ENCODE measurements at places on chromosomes 16 and 17.

DNA sequence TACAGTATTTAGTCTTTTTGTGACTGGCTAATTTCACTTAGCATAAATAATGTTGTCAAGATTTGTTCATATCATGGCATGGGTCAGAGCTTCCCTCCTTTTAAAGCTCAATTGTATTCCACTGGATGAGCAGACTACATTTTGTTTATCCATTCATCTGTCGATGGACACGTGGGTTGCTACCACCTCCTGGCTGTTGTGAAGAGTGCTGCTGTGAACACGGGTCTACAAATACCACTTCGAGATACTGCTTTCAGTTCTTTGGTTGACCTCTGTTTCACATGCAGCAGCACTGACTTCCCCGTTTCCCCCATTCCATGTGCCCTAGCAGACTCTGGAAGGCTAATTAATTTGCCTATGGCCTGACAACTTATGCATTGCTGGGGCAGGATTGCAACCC is 285.4 kb downstream of the SHISA9 start:
- peak; percentile 14 for DNase-seq

- DNase-seq = no peak
Measured at GRCh38 chr16:73553941-73554660, 506.2 kb upstream of the ZFHX3 start.

DNA sequence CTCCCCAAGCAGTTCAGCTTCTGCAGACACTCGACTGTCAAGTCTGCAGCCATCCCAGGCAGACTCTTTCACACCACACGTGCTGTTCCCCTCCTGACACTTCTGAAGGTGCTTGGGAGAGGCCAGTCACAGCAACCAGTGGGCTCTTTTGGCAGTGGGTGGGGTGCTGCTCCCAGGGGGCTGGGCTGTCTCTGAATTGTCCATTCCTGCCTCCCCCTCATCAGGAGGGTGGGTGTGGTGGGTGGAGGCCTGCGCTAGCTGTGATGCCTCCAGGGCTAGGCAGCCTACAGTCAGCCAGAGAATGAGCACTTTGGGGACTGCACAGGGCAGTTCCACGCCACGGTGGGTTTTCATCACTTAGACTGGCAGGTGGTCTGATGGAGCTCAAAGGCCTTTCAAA is 10.3 kb downstream of the STARD3 start:
- DNase-seq = no peak

- no peak for DNase-seq
Measured at GRCh38 chr16:54651440-54652195, 279.0 kb upstream of the IRX5 start.

DNA sequence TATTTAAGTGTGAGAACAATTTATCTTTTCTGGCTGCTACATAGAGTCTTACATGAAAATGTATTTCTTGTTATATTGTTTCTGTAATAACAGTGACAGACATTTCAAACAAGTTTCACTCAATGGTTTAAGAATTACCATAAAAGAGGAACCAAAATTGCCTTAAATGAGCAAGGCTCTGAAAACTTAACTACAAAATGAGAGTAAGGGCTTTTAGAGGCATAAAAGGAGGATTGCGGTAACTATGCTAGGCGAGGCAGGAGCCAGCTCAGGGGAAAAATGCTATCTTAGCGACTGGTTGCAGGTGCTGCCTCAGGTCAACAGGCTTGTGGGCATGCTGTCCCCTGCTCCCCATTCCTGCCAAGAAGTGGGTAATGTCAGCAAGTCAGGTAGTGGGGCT is 81.7 kb upstream of the MSI2 start:
- DNase-seq = no peak

GRCh38 chr17:49738456-49739163 is 25.3 kb downstream of the FAM117A start:
- DNase-seq = no peak

GRCh38 chr16:29791845-29792807 is 1.6 kb downstream of the KIF22 start:
- DNase-seq = no peak

GRCh38 chr17:15516150-15516549 is 47.1 kb downstream of the TVP23C start:
- no peak for DNase-seq

DNA sequence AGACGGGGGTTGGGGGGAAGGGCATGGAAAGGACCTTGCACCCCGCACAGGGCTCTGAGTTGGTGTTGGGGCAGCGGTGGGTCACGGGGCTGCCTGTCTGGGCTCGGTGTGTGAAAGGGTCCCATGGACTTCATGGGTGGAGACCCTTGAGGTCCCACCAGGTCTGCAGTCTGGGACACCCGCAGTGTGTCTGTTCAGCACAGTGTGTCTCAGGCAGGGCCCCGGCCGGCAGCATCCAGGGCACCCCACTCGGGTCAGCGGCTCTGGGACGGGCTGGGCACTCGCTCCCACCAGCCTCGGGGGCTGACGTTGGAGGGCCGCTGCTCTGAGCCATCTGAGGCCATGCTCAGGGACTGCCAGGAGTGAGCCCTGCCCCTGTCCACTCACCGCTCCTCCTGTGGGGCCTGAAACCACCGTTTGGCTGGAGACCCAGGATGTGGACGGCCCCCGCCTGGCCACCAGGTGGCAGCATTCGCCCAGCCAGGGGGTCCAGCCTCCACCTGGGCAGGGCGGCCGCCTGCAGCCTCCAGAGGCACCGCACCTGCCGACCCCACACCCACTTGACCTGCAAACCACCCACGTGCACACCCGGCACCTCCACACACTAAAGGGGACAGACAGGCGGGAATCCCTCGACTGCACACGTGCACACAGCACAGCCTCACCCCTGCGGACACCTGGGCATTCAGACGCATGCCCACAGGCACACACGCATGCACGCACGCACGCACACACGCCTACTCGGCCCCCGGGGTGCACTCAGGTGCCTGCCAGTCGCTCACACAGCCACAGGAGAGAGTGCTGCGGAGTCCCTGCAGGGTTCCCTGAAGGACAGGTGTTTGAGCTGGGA is 10.1 kb upstream of the ZFPM1 start:
- peak; percentile 76 for DNase-seq

- DNase-seq = peak; percentile 42
Measured at GRCh38 chr16:53358884-53359283, 75.4 kb upstream of the RBL2 start.

GRCh38 chr17:33802349-33803198 is 452.5 kb upstream of the CCL2 start:
- no peak for DNase-seq

DNA sequence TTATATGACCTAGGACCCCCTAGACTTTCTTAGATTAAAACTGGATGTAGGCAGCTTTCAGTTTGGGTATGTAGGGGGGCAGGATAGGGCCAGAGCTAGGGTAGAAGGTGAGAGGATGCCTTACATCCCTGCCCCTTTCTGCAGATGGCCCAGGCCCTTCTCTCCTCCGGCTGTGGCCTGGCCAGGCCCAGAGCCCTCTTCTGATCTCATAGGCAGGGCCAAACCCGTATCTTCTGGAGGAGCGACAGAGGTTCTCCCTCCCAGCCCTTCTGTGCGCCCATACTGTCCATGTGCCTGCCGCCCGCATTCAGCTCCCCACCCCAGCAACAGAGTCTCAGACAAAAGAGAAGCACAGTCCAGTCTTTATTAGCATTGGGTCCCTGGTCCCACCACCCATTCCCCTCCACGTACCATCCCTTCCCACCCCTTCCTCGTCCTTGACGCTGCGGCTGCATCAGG is 2.0 kb upstream of the TSPOAP1 start:
- DNase-seq = peak; percentile 61

GRCh38 chr17:10062691-10063385 is 135.6 kb downstream of the GAS7 start:
- DNase-seq = no peak

GRCh38 chr17:4074831-4075495 is 67.9 kb downstream of the ZZEF1 start:
- DNase-seq = peak; percentile 62

DNA sequence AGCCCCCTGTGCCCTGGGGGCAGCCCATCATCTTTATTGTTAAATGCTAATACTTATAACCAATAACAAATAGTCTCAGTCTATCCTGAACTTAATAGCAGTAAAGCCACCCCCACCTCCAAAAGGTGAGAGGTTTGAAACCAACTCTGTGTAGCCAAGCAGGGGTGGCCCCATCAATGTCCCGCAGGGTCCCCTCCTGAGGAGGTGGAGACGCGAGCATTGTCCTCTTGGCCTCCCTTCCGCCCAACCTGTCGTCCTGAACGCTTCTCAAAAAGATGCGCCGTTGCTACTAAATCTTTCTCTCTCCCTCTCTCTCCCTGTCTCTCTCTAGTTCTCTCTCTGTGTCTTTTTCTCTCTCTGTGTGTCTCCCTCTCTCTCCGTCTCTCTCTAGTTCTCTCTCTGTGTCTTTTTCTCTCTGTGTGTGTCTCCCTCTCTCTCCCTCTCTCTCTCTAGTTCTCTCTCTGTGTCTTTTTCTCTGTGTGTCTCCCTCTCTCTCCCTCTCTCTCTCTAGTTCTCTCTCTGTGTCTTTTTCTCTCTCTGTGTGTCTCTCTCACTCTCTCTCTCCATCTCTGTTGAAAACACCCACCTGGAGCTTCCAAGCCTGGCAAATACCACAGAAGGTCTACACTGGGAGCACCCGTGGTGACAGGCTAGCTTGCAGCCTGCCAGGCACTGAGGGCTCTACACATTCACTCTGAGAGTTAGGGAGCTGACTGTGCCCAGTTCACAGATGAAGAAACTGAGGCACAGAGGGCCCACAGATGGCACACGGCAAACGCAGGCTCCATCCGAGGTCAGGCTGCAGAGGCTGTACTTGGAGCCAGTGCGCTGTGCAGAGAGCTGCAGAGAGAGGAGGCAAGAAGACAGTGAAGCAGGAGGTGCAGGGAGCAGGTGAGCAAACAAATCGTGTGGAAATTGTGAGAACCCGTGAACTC is 185.9 kb downstream of the C16orf95 start:
- DNase-seq = no peak

DNA sequence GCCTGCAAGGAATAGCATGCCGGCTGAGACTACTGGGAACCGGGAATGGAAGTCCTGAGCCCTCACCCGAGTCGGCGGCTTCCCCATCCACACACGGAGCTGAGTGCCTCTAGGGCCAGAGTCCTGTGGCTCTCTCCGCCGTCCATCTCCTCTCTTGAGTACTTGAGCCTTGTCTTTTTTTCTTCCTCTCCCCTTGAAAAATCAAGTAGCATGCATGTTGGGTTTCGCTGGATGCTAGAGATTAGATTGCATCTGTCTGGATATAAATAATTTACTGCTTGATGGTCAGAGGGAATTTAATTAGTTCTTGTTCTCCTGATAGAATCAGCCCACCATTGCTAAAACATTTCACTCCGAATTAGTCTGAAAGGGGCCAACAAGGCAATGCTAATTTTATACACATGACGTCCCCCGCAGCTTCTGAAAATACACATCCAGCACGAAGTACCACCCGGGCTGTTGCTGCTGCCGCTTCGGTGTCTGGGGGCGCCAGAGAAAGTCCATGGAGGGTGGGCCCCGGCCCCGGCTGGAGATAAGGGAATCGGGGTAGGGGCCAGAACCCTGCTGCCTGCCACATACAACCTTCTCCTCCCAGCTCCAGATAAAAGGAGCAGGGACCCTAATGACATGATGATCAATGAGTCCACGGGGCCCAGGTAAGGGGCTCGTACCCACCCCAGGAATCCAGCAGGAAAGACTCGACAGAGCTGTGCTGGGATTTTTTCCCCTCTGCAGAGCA is 48.5 kb downstream of the RBFOX3 start:
- no peak for DNase-seq

GRCh38 chr16:9256196-9256595 is 164.8 kb downstream of the HAPSTR1 start:
- peak; percentile 70 for DNase-seq

GRCh38 chr17:20008242-20009051 is 712 bp upstream of the SPECC1 start:
- no peak for DNase-seq

DNA sequence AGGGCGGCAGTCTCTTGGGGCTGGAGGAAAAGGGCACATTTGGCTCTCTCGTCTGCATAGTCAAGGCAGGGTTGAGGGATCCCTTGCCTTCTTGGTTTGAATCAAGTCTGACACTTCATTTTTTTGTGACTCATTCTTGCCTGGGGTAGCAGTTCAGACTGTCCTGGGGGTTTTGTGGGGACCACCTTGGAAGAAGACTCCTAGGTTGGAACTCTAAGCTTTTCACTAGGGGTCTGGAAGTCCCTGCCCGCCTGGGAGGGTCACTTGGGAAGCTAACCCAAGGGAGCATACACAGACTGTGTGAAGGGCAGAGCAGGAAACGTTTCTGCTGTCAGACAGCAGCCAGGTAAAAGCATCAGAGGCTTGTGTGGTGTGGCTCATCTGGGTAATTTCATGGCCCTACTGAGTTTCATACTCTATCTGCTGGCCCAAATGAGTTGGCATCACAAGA is 11.3 kb downstream of the YPEL2 start:
- no peak for DNase-seq

DNA sequence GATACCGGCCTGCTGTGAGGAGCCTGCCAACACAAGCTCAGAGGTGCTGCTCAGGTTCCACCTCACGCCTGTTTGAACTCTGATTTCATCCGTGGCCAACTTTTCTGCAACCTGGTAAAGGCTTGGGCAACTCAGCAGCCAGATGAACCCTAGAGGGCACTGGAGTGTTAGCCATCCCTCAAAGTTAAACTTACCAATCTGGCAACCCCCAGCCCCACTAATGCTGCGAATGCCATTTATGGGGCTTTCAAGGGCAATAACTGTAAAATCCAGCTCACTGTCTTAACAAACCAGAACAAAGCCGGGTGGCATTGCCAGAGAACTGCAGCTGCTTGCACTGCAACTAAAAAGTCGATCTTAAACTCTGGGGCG is 105.5 kb downstream of the AXIN2 start:
- DNase-seq = peak; percentile 8

DNA sequence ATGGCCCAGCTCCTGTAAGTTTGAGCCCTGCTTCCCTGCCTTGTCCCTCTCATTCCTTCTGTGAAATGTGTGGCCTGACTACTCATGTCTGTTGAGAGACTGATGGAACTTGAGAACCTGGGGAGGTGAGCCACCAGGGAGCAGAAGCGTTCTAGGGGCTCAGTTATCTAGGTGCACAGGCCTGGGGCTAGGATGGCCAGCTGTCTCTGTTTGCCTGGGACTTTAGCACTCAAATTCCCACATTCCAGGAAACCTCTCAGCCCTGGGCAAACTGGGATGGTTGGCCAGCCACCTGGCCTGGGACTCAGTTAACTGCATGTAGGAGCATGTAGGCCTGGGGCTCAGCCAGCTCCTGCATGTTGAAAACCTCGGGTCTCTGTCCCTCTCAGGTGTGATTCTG is 9.3 kb upstream of the EPN3 start:
- no peak for DNase-seq

DNA sequence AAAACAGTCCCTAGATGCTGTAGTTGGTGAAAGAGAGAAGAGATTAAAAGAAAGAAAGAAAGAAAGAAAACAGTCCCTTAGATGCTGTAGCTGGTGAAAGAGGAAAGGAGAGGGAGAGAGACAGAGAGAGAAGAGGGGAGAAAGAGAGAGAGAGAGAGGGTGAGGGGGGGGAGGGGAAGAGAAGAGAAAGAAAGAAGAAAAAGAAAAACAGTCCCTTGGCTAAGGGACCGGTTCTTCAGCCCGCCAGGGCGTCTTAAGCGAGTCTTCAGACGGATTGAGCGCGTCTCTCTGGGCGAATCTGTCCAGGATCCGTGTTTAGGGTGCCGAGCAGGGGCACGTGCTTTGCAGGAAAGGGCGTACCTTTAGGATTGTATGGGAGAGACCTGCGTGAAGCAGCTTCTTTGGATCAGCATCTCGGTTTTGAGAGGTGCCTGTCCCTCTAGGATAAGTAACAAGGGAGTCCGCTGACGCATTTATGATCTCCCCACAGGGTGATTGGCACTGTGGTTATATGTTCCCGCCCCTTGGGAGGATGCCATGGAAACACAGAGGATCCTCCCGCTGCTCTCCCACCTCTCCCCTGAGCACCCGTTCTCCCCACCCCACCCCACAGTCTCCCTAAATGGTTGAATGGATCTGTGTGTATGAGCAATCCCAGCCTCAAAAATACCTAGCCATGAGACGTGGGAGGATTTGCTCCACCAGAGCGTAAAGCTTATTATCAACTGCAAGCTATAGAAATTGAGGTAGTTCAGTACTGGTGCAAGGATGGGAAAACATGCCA is 16.7 kb downstream of the GNGT2 start:
- DNase-seq = peak; percentile 35
